ENCODE measurements at places on chromosomes 16 and 17. TPM values are rescaled to one million over a fixed set of nuclear protein-coding genes. Genes with fewer than 3 reads are reported as not detected.
A peak's percentile ranks its signal among the peaks of the same experiment; 100 is the strongest.

ASB16 gene
- 3.6 TPM for polyA plus RNA-seq

POLDIP2 gene
- 68.3 TPM for polyA plus RNA-seq

PAFAH1B1 gene
- 191 TPM for polyA plus RNA-seq

KRT33B gene
- not detected for polyA plus RNA-seq

KRTAP4-8 gene
- not detected for polyA plus RNA-seq

XPO6 gene
- polyA plus RNA-seq = 80.5 TPM

CD300LG gene
- polyA plus RNA-seq = 1.3 TPM

- DNase-seq = no peak
Measured at GRCh38 chr16:86880316-86881117, 302.2 kb downstream of the FOXL1 start.

DNA sequence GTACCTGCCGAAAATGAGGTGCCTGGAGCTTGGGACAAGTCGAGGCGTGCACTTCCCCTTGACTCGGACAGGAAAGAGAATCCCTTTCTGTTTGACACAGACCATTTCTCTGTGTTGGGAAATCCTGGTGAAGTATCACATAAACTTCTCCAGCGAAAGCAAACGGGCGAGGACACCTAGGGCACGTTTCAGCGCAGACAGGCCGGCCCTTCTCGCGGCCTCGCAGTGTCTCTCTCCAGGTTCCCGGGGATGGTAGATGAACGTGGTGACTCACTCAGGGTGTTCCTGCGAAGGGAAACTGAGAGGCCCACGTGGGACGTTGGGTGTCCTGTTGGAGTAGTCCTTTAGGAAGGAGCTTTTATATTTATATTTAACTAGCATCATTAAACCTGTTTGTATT, 36.3 kb upstream of the ZNF750 start:
- DNase-seq = no peak

DNA sequence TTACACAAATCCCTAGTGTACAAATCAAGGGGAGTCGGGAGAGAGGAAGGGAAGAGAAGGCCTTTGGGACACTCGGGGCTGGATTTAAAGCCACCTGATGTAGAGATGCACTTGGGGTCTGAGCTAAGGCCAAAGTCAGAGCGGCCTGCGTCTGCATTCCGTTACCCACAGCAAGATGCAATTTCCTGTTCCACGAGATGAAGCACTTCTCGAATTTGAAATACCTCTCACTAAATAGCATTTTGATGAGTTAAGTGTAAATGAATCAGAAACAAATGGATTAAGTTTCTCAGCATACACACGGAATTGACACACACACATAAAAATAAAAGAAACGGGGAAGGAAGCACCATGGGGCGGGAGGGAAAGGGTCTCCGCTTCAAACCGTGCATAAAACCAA, 386.0 kb downstream of the SOX9 start:
- DNase-seq = no peak

GRCh38 chr16:82639666-82640336, 13.0 kb downstream of the CDH13 start:
- DNase-seq = no peak

DNA sequence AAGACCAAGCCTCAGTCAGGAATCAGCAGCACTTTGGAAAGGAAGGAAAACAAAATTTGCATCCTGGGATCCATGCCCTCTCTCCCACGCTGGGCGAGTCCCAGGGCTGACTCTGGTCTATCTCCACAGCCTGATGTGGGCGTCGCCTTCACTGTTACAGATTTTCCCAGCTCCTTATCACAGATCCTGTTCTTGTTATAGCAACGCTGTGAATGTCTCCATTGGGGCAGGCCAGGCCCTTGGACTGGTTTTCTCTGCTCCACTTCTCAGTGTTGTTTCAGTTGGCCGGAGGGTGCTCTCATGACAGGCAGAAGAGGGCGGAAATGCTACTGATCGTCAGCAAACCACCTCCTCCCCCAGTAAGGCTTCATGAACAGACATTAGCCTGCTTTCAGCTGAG, 127.9 kb upstream of the CDH11 start:
- DNase-seq = peak; percentile 6

DNA sequence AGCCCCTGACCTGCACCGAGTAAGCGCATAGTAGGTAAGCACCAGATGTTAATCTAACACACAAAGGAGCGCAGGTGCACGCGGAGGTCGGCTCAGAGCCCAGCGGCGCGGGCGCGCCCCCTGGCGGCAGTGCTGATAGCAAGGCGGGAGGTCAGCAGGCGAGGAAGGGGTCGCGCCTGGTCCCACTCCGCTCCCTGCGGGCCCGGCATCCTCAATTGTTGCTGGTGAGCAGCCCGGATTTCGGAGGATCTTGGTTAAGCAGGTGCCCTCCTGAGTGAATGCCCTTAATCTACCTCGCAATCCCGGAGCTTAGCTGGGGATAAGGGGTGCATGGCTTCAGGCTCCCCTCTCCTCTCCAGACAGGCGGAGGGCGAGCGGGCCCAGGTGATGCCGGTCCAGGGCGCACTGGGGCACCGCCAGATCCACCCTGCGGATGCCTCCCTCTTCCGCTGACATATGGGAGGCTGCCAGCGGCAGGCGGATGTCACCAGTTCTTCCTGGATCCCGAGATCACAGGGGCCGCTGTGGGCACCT, 4.0 kb upstream of the WNT3 start:
- no peak for DNase-seq

DNA sequence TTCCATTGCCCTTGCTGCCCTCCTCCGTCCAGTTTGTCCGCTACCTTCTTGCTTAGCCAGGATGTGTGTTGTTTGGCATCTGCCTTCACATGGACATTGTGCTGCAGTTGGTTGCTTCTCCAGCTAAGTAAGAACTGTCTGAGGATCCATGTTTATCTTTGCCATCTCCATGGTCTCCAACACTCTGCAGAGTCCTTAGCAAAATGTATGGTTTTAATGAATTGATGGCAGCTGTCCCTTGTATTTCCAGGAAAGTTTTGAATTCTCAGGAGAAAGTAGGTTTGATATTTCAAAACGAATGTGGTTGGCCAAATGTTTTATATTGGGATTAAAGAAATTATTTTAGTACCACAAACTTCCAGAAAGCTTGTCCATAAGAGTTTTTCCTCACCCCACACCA, 160.9 kb downstream of the SPECC1 start:
- DNase-seq = no peak

DNA sequence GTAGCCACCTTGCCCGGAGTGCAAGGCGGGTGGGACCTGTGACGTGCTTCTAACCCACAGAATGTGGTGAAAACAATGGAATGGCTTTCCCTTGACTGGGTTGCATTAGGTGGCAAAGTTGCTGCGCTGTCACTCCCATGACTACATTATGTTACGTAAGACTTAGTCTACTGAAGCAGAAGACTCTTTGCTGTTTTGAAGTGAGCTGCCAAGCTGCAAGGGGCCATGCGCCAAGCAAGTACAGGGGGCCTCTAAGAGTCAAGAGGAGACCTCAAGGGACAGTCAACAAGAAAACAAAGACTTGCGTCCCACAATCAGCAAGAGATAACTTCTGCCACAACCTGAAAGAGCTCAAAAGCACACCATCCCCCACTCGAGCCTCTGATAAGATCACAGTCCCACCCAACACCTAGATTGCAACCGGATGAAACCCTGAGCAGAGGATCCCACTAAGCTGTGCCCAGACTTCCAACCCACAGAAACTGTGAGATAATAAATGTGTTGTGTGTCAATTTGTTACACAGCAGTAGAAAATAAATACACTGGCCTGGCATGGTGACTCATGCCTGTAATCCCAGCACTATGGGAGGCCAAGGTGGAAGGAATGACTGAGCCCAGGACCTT, 16.5 kb downstream of the ANKRD11 start:
- no peak for DNase-seq

DNA sequence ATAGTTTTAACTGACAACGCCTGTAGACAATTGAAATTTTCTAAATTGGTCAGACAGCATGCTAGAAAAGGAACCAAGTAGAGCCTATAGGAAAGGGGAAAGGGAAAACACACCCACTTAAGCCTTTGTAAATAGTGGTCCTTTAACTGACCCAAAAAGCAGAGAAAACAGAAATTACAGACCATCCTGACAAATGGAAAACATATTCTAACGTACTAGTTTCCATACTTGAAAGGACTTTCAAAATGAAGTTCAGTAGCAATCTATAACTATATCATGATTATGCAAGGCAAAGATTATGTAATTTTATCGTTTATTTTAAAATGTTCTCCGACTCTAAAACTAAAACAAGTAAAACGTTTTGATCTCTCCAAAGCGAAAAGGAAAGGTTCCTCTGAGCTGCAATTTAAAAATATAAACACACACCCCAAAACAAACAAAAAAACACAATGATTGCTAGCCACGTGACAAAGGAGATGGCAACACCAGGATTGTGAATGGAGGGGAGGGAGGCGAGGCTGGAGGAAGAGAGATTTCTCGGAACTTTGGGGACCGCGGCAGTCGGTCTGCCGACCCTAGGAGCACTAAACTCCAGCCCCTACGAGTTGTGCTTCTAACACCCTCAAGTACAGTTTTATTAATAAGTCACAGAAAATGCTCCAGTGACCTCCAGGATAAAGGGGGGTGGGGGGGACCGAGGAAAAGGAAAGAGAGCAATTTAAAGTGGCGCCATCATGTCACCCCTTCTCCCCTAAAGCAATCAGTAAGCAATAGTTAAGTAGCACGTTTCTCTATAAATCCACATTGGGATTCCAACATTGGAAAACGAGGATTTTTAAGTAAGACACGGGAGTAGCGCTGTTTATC, 1.7 kb downstream of the KANSL1 start:
- DNase-seq = peak; percentile 47

GRCh38 chr16:88444826-88445582, 8.1 kb upstream of the ZFPM1 start:
- DNase-seq = no peak

DNA sequence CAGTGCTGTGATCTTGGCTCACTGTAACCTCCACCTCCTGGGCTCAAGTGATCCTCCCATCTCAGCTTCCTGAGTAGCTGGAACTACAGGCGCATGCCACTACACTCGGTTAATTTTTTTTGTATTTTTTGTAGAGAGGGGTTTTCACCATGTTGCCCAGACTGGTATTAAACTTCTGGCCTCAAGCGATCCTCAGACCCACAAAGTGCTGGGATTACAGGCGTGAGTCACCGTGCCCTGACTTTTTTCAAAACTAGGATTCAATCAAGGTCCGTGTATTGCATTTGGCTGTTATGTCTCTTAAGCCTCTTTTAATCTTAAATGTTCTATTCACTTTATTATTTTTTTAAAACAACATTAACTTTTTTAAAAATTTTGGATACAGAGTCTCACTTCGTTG, 4.3 kb upstream of the CCL22 start:
- DNase-seq = no peak

DNA sequence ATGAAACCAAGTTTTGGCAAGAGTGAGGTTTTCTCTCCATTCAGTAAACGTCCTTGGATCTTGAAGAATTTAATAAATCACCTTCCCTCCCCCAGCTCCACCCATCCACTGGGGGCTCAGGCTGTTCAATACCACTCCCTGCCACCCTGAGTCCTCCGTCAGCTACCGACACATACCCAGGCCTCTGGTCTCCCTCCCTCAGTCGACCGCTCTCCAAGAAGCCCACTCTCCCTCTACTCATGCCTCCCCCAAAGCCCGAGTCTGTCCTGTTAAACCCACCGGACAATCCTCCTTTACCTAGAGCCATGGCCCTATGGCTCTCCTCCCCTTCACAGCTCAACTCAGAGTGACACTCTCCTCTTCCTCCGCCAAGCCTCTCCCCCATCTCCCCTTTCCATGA, 19.7 kb upstream of the SLC4A1 start:
- no peak for DNase-seq

DNA sequence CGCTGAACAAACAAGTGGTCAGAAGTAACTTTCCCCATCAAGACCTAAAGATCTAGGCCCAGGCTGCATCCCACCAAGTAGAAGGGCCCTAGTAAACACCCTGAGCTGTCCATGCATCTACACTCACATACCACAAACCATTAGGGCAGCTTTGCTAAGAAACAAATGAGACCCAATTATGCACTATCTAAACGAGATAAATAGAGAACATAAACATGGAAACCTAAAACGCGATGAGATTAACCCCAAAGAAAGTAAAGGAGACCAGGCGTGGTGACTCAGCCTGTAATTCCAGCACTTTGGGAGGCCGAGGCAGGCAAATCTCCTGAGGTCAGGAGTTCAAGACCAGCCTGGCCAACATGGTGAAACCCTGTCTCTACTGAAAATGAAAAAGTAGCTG, 5.8 kb downstream of the TXNDC11 start:
- no peak for DNase-seq

DNA sequence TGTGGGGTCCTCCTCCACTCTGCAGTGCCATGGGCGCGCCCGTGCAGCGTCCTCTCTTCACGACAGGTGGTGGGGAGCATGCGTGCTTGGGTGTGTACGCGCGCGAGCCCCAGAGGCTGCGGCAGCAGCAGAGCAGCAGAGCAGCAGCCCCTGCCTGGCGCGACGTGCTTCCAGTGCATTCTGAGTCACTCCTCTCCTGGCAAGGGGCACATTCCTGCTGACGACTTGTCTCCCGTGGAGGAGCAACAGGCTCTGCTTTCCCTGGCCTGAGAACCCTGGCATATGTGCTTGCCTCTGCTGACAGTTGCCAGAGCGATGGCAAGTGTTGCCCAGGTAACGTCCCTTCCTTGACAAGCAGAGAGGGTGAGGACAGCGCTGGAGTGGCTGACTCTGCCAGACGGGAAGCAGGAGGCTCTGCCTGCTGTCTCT, 133.8 kb upstream of the PLCG2 start:
- no peak for DNase-seq

DNA sequence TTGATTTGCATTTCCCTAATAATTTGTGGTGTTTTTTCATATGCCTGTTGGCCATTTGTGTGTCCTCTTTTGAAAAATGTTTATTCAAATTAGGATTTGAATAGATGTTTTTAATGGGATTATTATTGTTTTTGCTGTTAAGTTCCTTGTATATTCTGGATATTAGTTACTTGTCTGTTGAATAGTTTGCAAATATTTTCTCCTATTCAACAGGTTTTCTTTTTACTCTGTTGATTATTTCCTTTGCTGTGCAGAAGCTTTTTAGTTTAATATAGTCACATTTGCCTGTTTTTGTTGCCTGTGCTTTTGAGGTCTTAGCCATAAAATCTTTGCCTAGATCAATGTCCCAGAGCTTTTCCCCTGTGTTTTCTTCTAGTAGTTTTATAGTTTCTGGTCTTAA, 9.6 kb downstream of the GDE1 start:
- no peak for DNase-seq

DNA sequence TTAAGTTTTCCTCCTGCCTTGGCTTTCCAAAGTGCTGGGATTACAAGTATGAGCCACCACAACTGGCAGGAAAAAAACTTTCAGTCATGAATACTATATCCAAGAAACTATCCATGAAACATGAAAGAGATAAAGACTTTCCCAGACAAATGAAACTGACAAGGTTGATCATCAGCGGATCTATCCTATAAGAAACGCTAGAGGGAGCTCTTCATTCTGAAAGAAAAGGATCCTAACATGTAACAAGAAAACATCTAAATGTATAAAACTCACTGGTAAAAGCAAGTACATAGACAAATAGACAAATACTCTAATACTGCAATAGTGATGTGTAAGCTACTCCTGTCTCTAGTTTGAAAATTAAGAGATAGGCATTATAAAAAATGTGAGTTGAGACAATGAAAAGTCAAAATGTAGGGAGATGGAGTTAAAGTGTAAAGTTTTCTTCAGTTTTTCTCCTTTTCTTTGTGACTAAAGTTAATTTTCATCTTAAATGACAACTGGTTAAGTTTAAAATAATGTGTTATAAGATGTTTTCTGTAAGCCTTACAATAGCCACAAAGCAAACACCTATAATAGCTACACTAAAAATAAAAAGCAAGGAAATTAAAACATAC, 79.6 kb upstream of the TEKT1 start:
- DNase-seq = no peak

GRCh38 chr16:89873972-89874689, 739 bp downstream of the TCF25 start:
- DNase-seq = peak; percentile 95

- peak; percentile 45 for DNase-seq
Measured at GRCh38 chr17:4950075-4950745, 709 bp upstream of the ENO3 start.

- no peak for DNase-seq
Measured at GRCh38 chr17:75105126-75106080, 4.4 kb upstream of the ARMC7 start.
